ENCODE measurements at places on chromosomes 2 and 18. TPM values are rescaled to one million over a fixed set of nuclear protein-coding genes. Genes with fewer than 3 reads are reported as not detected.

DNA sequence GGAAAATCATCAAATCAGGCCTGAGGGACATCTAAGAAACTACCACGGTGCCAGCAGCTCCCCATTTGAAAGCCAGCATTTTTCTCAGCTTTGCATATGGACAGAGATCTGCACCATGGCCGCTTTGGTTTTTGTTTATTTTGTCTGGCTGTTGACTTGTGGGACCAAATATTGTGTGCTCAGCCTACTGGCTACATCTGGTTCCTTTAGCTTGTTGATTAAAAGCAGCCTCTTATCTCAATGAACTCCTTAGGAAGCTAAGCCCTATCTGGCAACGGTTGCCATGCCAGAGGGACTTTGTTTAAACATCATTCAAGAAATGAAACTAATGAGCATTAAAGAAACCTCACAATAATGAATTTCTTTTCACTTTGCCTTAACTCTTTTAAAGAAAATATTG, 32.4 kb upstream of the CCDC150 start:
- peak; percentile 47 for DNase-seq

GRCh38 chr18:34801774-34802173, 91.7 kb downstream of the DTNA start:
- DNase-seq: no peak

- DNase-seq: no peak
Measured at GRCh38 chr2:69946351-69947324, 14.8 kb downstream of the ASPRV1 start.

GRCh38 chr2:162261032-162261945, 18.0 kb upstream of the FAP start:
- no peak for DNase-seq

- DNase-seq: no peak
Measured at GRCh38 chr18:35999925-36000324, 27.4 kb downstream of the RMP24 start.

DNA sequence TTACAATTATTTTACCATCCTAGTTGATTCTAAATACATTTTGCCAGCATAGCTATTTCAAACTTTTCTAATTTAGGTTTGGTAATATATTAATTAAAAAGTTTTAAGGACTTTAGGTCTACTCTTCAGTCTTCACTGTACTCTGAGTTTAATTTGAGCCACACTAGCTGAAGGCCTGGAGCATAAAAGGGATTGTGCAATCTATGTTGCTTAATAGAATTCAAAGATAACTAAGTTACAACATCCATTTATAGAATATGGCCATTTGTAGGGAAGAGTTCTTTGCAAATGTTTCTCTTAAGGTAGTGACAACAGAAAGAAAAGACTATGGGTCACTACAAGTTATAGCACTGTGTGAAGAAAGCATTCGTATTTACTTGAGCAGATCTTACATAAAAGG, 702.2 kb upstream of the NRXN1 start:
- no peak for DNase-seq

DNA sequence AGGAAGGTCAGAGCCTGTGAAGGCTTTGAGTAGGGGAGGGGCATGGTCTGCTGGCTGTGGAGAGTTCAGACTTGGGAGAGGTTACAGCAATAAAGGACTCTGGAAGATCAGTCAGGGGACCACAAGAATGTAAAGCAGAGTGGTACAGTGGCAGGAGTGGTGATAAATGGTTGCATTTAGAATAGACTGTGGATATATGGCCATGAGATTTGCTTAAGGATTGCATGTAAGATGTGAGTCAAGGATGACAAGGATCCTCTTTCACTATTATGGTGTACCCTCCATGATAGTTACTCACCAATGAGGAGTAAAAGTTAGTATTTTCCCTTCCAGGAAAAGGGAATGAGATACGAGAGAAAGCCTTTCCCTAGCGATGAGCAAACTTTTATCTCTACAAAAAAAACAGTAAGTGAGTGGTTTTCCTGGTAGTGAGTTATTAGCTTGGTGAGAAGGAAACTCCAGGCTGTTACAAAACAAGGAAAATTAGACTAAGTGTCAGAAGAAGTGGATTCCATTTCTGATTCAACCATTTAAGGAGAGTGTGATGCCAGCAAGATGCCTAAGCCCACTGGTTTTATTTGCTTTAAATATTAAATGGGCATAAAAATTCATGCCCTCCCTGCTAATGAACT, 818.0 kb upstream of the ACVR2A start:
- no peak for DNase-seq

DNA sequence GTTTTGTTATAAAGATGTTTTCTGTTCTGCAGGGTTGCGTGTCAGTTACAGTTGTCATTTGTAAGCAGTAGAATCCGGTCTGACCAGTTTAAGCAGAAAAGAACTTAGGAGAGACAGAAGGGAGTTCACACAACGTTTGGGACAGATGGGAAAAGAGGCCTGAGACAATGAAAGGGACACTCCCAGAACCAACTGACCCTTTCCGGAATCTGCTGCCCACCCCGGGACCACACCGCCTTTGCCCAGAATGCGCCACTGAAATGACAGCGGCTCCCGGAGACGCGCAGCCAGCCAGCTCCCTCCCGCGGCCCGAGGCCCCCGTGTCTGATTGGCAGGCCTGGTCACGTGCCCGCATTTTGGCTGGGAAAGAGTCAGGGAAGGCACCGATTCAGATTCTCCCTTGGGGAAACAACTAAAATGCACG, 244.6 kb downstream of the BCL2 start:
- peak; percentile 63 for DNase-seq

DNA sequence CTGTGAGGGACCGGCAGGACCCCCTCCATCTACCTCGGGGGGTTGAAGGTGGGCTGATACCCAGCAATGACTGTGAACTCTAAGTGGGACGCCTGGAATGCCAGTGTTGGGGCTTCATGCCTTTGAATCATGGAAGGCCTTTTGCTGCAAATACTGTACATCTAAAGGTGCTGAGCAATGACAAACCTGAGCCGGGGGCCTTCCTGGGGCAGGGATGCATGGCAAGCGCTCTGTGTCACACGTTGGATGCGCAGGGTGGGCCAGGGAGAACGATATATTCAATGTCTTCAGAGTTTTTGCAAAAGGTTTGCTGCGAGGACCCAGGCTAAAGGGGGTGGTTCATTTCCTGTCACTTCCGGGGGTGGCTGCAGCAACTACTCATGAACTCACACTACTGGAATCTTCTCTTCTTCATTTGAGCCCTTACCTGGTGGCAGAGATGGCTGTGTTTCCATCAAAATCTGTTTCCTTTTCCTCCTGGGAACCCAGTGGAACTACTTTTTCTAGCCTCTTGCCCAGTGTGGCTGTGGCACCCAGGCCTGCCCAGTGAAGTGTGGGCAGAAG, 24.1 kb upstream of the INHBB start:
- no peak for DNase-seq

DNA sequence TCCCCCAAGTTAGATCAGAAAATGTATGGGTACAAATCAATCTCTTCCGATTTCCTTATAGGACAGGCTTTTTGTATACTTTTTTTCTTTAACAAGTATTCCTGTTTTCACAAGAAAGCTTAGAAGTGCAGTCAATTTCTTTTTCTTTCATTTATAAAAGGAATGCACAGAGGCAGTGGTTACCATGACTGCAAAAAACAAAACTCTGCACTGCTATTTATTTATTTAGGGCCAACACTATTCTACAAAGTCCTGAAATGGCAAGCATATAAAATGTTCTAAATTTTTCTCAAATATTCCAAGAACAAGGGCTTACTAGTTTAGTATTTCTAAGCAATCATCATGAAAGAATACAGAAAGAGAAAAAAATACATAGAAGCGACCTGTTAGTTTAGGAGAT, 22.2 kb downstream of the ATAD2B start:
- DNase-seq: no peak

DNA sequence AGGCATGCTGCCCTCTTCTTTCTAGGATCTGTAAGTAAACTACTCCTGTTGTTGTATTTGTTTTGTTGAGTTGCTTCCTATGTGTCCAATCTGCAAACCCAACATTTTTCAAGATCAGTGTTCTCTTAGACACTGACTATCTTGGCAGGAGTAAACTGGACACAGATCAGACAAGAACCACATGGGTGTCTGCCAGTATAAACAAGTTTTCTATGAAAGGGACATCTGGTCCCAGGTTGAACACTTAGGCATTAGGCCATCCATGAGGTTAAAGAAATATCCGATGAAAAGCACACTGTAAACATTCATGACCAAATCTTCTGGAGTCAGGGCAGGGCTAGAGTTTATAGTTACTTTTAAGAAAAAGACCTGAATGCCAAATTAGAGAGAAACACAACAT, 441.8 kb downstream of the NYAP2 start:
- DNase-seq: no peak

- no peak for DNase-seq
Measured at GRCh38 chr2:230170532-230170931, 49.3 kb downstream of the SP110 start.

GRCh38 chr18:54169431-54170403, 54.8 kb downstream of the MBD2 start:
- no peak for DNase-seq

DNA sequence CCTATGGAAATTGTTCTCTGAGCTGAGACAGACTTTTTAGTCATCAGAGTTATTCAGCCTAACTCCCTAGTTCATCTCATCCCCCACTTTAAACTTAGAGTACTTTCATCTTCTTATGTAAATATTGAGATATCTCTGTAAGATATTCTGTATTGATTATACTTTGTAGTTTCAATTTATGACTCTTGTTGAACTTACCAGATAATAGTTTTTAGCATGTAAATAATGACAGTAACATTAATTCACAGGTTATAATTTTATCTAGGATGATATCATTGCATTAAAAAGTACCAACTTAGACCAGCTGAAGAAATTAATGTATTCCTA, 14.8 kb upstream of the EIF2AK2 start:
- no peak for DNase-seq

DNA sequence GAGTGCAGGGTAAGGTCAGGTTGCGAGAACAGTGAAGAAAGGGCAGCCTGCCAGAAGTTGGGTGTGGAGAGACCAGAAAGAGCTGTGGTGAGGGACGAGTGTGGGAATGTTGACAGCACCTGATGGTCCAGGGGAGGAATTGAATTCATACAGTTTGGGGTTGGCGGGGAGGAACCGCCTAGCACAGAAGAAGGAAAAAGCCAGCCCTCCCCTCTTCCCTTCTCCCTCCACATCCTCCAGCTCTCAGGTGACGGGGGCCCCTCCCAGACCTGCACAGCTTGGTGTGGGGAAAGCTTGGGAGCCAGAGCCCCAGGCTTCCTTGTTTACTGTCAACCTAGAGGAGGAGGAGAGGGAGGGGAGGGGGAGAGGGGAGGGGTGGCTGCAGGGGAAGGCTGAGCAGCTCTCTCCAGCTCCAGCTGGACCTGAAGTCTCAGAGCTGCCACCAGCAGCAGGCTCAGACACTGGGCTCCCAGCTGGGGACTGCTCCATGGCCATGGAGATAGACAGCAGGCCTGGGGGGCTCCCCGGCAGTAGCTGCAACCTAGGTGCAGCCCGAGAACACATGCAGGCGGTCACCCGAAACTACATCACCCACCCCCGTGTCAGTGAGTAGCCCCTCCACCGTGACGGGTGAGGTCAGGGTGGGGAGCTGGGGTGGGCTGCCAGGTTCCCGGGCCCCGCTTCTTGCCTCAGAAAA, at the start of gene ATP6V1B1:
TSS of gene ATP6V1B1 (plus strand) at position 433 of the 697 bp plus-strand sequence. CDS start at position 488, 55 bp downstream.
- DNase-seq: no peak

GRCh38 chr2:144414324-144414845, 105.5 kb downstream of the ZEB2 start:
- no peak for DNase-seq

DNA sequence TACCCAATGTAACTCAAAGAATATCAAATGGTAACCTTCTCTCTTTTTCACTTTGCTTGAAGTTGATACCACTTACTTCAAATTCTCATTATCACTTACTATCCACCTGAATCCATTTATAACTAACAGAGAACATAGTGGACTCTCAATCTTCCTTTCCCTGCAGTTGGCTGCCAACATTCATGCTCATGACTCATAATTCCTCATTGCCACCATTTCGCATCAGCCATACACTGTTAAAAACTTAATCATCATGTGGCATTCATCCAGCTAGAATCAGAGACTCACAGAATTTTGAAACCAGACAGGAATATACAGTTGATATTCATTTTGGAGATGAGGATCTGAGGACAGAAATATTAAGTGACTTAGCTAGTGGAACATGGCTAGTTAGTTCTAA, 56.8 kb downstream of the SLC4A10 start:
- DNase-seq: no peak

- peak; percentile 80 for DNase-seq
Measured at GRCh38 chr2:23620841-23621341, 235.9 kb downstream of the KLHL29 start.

- no peak for DNase-seq
Measured at GRCh38 chr2:64773461-64774118, 119.9 kb upstream of the SERTAD2 start.

DNA sequence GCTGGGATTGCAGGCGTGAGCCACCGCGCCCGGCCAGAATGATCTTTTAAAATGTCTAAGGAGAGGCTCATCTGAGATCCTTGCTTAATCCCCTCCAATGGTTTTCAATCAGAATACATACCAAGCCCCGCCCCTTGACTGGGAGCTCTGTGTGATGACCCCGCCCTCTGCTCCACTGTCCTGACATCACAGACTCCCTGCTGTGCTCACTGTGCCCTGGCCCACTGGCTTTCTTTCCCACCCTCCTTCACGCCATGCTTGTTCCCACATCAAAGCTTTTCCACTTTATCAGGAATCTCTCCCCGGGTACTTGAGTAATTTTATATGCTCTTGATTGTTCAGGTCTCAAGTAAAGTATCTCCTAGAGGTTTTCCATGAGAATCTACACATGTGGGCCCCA, 762.3 kb upstream of the ID2 start:
- DNase-seq: no peak

- DNase-seq: no peak
Measured at GRCh38 chr2:85580206-85580605, 2.8 kb downstream of the VAMP8 start.

DNA sequence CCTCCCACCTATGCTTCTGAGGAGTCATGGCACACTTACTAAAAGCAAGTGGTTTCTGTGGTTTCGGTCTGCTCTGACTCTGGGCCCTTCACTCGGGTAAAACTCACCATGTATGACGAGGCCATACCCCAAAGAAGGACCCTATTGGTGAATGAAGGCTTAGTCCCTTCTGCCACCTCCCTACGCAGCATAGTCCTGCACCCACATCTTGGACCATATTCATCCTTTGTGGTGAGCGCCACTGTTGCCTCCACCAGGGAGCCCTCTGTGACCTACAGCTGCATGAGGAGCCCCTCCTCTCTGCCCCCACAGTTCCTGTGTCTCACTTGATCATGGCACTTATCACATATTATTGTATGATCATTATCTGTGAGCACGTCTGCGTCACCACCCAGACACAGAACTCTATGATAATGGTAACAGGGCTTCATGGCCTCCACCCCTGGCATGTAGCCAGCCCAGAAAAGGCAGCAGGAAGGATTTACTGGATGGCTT, 113.3 kb downstream of the TFCP2L1 start:
- peak; percentile 68 for DNase-seq

DNA sequence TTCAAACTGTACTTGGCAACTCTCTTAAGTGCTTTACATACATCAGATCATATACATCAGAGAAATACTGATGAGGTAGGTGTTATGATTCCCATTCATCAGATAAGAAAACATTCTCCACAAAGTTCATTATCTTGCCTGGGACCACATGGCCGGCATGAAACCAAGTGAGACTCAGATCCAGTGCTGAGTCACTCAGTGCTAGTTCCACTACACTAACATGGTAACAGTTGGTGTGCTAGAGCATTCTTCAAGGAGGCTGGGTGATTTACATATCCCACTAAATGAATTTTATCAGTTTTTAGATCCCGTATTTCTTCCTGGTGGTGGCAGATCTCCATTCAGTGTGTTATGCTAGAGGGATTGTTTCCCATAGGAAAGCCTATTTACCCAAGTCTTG, 772.0 kb downstream of the CNTNAP5 start:
- DNase-seq: no peak

The KATNAL2 gene
- 8.2 TPM for polyA plus RNA-seq

The TMEM182 gene
- polyA plus RNA-seq: 3.4 TPM

The IL36A gene
- not detected for polyA plus RNA-seq

The DCC gene
- polyA plus RNA-seq: 0.34 TPM

The TIMM21 gene
- polyA plus RNA-seq: 27.6 TPM
